ENCODE measurements at places on chromosomes 3 and 15.

GRCh38 chr15:49313650-49314049, 109.4 kb upstream of the FGF7 start:
- DNase-seq = peak; percentile 83

DNA sequence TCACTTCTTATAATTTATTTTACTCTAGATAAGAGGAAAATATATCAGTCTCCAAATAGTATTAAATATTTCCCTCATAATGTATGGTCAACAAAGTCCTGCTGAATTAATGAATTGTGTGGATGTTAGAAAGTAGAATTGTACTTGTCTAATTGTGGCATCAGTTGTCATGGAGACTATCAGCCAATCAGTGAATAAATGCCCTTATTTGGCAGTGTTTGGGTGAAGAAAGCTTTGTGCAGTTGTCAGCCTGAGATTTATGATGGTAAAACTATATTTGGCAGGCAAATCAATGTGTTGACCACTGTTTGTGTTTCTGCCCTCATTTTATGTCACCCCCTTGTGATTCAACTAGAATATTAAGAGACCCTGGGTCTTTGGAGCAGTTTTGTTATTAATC, 293.6 kb upstream of the MDFIC2 start:
- peak; percentile 9 for DNase-seq

- peak; percentile 96 for DNase-seq
Observed at GRCh38 chr3:4983739-4984510, 4.7 kb downstream of the BHLHE40 start.

- no peak for DNase-seq
Observed at GRCh38 chr15:67005294-67005996, 60.0 kb upstream of the SMAD3 start.

GRCh38 chr3:156727519-156728205, 53.3 kb downstream of the TIPARP start:
- DNase-seq = no peak

- DNase-seq = no peak
Observed at GRCh38 chr3:10766049-10766705, 49.9 kb upstream of the SLC6A11 start.

DNA sequence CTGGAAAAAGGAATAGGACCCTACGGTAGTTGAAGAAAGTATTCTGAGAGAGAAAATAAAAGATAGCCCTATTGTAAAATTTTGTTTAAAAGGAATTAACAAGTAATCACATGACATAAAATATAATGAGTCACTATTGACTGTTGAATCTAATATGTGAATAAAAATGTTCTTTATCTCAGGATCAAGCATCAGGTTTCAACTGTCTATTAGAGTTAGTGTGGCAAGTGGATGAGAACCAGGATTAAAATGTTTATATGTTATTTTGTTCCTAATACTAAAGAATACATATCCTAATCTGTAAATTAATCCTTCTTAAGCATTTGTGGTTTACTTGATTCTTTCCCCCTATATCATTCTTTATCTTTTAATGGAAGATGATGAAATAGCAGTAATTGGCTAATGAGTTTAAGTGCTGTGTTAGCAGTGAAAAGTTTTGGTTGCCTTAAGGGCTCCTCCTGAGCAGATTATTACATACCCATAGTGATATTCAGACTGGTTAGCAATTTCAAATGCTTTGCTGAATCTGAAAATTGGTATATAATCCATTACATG, 101.8 kb upstream of the BCHE start:
- no peak for DNase-seq

- DNase-seq = no peak
Observed at GRCh38 chr3:133329626-133330025, 70.2 kb upstream of the BFSP2 start.

DNA sequence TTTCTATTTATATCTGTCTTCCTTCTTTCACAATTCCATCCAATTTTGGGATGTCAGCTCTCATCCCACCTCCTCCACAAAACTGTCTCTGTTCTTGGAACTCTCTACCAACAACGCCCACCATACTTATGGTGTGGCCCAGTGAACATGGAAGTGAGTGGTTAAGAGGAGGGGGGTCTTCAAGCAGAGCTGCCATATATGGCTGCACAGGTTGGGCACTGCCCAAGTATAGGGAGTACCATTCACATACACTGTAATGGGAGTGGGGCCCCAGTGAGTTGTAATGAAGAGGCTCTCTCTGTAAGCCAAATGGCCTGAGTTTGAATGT, 7.9 kb upstream of the CAMK1 start:
- no peak for DNase-seq

DNA sequence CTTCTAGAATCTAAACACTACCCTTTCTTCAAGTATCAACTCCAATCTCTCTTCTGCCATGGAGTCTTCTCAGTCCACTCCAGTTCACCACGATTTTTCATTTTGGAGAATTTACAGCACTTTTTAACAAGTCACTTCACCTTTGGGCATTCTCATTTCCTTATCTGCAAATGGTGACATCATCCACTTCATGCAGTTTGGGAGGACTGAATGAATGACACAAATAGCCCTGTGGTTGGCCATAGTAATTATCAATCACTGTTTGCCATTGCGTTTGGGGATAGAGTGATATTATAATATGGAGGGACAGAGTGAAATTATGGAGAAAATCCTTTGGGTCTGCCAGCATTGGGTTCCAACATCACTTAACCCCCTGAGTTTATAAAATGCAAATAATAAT, 38.0 kb upstream of the TM4SF1 start:
- DNase-seq = no peak

- DNase-seq = no peak
Observed at GRCh38 chr3:42424911-42425310, 14.5 kb upstream of the LYZL4 start.

GRCh38 chr3:87191175-87191574, 35.9 kb upstream of the CHMP2B start:
- no peak for DNase-seq

GRCh38 chr3:76063019-76063418, 277.7 kb upstream of the ZNF717 start:
- DNase-seq = peak; percentile 68

DNA sequence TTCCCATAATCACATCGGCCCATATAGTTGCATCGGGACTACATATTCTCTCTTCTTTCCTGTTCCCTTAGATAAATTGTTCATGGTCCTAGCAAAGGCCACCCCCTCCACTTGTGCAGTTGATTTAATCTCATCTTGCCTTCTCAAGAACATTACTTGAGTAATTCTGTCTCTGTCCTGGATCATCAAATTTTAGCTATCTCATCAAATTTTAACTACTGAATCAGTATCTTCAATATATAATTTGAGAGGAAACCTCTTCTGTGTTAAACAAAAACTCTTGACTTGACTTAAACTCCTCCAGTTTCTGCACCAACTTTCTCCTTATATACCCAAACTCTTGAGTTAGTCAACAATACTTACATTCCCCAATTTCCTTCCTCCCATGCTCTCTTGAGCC, 4.2 kb upstream of the PRR23B start:
- DNase-seq = no peak

DNA sequence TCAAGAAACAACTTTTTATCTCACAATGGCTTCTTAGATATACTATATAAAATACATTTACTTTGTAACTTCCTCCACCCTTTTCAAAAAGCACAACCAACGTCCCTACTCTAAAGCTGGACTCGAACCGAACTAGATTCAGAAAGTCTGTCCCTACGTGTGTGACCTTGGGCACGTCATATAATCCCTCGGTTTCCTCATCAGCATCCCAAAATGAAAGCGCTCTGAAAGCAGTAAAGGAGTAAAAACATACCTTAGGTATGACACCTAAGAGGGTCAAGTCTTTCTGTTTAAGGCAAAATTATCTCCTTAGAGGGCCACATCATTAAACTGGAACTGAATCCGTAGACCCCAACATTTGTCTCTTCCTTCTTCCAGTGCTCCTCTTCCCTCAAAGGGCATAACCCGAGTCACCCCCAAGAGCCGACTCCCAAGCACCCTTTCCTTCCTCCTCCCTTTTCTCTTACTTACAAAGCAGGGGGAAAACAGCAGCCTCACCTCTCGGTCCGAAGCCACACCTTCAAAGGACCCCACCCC, 663 bp downstream of the PDCD10 start:
- DNase-seq = peak; percentile 9

DNA sequence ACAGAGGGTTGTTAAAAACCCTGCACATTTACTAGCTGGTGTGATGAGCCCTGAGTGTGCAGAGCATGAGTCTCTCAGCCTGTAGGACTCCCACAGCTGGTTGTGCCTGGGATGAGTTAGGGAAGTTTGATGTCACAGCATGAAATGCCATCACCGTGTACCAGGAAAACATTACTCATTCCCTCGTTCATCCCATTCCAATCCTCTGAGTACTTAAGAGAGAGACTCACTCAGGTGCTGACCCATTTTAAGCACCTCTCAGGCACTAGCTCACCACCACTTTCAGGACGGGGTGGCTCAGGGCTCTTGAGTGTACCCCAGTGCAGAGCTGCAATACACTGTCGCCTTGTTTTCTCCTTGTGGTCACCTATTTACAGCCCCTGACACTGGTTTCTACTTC, 18.7 kb downstream of the MGLL start:
- DNase-seq = peak; percentile 92

DNA sequence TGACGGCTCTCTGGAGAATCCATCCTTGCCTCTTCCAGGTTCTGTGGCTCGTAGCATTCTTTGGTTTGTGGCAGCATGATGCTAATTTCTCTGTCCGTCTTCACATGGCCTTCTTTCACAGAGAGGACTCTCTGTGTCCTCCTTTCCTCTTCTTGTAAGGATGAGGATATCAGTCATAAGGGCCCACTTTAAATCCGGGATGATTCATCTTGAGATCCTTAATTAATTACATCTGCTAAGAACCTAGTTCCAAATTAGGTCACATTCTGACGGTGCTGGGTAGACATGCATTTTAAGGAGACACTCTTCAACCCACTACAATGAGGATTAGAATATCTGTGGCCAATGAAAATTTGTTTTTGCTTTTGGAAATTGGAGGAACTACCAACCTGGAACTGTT, 15.7 kb upstream of the GXYLT2 start:
- peak; percentile 92 for DNase-seq

GRCh38 chr15:29822100-29822683, at the start of gene TJP1:
Gene TJP1 (minus strand): TSS chr15:29822468. CDS start chr15:29822028, 440 bp downstream.
- DNase-seq = peak; percentile 72

GRCh38 chr3:25907081-25907480, 117.2 kb downstream of the OXSM start:
- DNase-seq = no peak

- DNase-seq = no peak
Observed at GRCh38 chr3:191348098-191348497, 17.8 kb upstream of the UTS2B start.

GRCh38 chr3:192409201-192409837, 318.0 kb downstream of the FGF12 start:
- peak; percentile 14 for DNase-seq

GRCh38 chr3:193771653-193772421, 178.8 kb downstream of the OPA1 start:
- no peak for DNase-seq
